ENCODE measurements at places on chromosomes 1 and 21. TPM values are rescaled to one million over a fixed set of nuclear protein-coding genes. Genes with fewer than 3 reads are reported as not detected.
A peak's percentile ranks its signal among the peaks of the same experiment; 100 is the strongest.

DNA sequence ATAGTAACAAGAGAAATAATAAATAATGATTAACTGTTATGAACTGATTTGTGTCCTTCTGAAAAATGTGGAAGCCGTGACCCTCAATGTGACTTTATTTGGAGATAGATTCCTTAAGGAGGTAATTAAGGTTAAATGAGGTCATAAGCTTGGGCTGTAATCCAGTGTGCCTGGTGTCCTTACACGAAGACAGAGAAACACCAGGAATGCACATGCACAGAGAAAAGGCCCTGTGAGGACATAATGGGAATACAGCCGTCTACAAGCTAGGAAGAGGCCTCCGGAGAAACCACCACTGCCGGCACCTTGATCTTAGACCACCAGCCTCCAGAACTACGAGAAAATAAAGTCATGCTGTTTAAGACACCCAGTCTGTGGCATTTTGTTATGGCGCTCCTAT lies 215.9 kb downstream of the NEGR1 start:
- no peak for DNase-seq

DNA sequence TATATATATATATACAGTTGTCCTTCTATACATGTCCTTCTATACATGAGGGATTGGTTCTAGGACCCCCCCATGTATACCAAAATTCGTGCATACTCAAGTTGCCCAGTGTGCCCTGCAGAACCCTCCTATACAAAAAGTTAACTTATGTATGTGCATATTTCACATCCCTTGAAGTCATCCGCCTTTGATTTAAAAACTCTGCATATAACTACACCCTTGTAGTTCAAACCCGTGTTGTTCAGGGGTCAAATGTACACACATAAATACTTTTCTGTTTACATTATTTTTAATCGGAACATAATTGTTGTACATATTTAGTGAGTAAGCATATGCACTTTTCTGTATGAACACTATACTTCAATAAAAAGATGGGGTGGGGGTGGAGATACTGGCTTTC lies 7.7 kb upstream of the ABL2 start:
- DNase-seq = no peak

Gene PRAMEF13
- not detected for total RNA-seq

Gene S1PR1
- total RNA-seq = 58.5 TPM

Gene OBSCN
- total RNA-seq = 275 TPM

- peak; percentile 81 for DNase-seq
These were observed 19.9 kb upstream of the EVI5 start for GRCh38 chr1:92804721-92805201.

All from Right ventricle myocardium inferior (tissue), 1 donor.